Activated T-cell treated with anti-CD3 and anti-CD28 coated beads for 4 hours (primary cell): ENCODE measurements at places on chromosomes 2 and 18.

GRCh38 chr2:201465524-201465971 is 14.0 kb downstream of the STRADB start:
- DNase-seq: no peak

DNA sequence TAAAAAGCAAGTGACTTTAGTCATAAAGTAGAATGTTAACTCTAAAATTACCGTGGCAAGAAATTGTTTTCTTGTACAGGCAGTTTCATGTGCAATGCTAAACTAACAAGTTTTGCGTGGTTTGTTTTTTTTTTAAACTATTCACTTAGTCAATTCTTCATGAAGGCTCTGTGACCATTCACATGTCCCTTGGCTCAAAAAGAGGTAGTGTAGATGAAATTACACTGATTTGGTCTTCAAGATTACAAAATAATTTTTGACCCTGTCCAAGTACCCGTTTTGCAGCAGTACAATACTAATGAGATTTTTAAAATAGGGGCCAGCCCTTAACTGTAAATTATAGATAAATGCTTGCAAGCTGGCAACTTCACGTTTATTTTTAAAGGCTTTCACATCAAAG is 1.3 kb downstream of the TMEM131 start:
- no peak for DNase-seq

DNA sequence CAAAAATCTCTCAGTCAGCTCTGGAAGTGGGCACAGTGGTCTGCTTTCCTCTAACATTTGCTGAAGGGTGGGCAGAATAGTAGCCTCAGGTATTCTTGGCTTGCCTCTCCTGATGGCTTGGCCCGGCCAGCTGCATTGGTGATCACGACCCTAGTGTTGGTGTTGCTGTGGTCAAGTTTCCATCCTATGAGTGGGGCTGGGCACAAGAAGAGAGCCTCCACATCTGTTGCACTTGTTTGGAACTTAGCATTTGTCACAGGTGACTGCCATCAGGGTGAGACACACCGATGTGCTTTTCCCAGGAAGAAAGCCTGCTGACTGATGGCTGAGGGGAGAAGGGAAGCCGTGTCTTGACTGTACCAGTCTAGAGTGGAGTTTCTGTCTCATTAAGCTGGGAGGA is 33.1 kb upstream of the SNORC start:
- no peak for DNase-seq

DNA sequence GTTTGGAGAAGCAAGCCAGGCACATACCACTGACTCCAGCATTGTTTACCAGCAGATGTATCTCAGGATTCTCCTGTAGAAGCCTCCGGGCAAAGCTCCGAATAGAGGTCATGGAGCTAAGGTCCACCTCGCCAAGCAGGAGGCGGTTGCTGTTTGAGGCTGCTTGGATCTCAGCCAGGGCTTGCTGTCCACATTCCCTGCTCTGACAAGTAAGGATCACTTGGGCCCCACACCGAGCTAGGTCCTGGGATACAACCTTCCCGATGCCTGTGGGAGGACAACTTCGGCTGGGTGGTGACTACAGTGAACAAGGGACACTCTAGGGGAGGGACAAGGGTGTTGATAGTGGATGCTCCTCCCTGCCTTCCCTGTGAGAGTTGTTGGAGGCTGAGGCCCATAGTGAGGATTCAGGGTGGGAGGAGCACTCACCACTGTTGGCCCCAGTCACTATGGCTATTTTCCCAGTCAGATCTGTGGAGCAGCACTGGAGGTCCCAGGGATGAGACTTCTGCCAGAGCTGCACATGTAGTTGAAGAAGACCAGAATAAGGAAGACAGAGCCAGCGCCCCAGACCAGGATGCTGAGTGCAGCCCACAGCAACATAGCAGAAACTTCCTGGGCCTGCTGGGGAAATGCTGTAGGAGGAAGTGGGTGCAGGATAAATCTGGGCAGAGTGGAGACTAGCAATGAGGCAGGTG is 8.3 kb downstream of the C2orf81 start:
- DNase-seq: no peak

GRCh38 chr2:126766969-126767296 is 111.0 kb downstream of the GYPC start:
- no peak for DNase-seq

DNA sequence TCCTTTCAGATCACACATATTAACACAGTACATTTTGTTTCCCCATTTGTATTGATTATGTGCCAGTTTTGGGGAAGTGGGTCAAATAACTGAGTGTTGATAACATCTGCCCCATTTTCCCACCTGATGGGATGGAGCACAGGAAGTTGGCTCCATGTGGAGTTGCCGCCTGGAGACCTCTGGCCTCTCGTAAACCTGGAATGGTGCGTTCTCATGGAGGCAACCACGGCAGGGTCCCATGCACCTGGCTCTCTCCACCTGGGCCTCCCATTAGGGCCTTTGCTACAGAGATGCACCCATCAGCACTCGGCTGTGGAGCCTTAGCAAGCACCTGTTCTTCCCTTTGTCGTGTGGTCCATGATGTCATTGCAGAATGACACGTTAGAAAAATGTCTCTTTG is 130.6 kb downstream of the MBP start:
- no peak for DNase-seq

GRCh38 chr2:232142049-232142448 is 180.5 kb downstream of the DIS3L2 start:
- no peak for DNase-seq

DNA sequence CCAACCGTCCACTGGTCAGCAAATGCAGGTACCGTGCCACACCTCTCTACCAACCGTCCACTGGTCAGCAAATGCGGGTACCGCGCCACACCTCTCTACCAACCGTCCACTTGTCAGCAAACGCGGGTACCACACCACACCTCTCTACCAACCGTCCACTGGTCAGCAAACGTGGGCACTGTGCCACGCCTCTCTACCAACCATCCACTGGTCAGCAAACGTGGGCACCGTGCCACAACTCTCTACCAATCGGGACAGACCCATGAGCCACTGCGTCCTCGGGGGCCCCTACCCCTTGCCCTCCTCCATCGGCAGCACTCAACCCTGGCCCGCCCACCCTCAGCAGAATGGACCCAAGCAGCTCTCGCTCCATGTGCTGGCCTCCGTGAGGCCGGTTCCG is 226.4 kb upstream of the SALL3 start:
- no peak for DNase-seq
